ENCODE measurements at places on chromosomes 7 and 10.

- no peaks in the 10 kb centered on the region for H3K36me3 ChIP-seq
- no peak for DNase-seq
- no peak overlapping the region for H3K27ac ChIP-seq
- no peaks in the 10 kb centered on the region for H3K27me3 ChIP-seq
- H3K4me3 ChIP-seq: no peak overlapping the region
Observed at GRCh38 chr7:15600298-15600697, 38.5 kb upstream of the AGMO start.

DNA sequence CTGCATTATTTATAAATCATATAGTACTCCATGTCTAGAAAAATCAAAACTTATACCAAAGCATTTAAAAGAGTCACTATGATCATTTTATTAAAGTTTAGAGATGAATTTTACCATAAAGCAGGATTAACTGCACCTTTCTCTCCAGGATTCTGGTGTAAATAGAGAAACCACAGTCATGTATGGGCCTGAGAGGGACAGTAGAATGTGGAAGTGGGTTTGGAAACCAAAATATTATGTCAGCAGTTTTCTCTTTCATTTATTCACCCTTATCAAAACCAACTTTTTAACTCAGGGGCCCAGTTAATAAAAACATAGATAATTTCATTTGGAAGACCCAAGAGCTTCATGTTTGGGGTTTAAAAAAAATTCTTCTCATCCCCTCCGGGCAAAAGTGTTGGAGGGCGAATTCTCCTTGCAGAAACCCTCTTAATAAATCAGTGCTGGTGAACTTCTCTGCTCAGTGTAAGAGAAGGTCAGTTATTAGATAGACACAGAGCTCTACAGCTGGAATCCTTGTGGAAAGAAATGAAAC, 266.2 kb downstream of the CREB5 start:
- H3K4me3 ChIP-seq: no peak overlapping the region
- H3K4me1 ChIP-seq: no peaks in the 10 kb centered on the region
- no peaks in the 10 kb centered on the region for H3K36me3 ChIP-seq
- no peak overlapping the region for H3K27ac ChIP-seq
- DNase-seq: no peak
- no peaks in the 10 kb centered on the region for H3K27me3 ChIP-seq

DNA sequence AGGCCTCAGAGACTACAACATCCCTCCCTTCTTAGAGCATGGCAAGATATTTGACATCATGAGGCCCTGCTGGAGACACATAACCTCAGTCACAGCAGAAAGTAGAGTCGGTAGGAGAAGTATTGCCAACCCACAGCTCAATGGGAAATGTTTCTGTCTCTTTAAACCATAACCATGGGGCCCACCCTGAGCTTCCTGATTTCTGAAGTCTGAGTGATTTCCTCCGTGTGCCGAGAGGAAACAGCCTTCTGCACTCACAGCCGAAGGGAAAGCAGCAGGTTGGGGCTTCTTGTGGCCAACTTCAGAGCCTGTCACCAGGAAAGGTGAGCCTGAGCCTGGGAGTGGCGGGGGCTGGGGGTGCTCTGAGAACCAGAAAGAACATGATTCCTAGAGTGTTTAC, at the start of gene GIMAP1:
Gene GIMAP1, plus strand, starts transcription at position 246 of the 400 bp plus-strand sequence. CDS start 2,435 bp downstream, outside the sequence.
- H3K36me3 ChIP-seq: peaks cover 57% of the 10 kb centered on the region
- H3K27ac ChIP-seq: peak within 1 kb of the TSS; percentile 73
- peak; percentile 54 for DNase-seq
- H3K27me3 ChIP-seq: no peaks in the 10 kb centered on the region
- H3K4me3 ChIP-seq: peak within 1 kb of the TSS; percentile 97

DNA sequence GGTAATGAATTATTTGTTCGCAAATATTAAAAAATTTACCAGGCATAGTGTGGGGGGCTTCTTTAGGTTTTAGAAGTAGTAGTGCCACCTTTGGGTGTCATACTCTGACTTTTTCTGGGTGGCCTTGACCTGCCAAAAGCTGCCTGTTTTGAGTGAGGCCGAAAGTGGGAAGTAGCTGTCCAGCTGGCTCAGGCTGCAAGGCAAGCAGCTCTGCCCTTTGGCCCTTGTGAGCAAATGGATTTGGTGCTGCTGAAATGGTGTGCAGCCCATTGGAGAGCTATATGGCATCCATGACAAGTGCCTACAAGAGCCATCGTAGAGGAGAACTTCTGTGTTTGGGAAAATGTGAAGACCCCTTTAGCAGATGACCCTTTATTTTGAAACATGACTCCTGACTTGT, 20.2 kb upstream of the ICA1 start:
- peaks cover 4% of the 10 kb centered on the region for H3K27me3 ChIP-seq
- DNase-seq: no peak
- H3K36me3 ChIP-seq: no peaks in the 10 kb centered on the region
- no peak overlapping the region for H3K27ac ChIP-seq

DNA sequence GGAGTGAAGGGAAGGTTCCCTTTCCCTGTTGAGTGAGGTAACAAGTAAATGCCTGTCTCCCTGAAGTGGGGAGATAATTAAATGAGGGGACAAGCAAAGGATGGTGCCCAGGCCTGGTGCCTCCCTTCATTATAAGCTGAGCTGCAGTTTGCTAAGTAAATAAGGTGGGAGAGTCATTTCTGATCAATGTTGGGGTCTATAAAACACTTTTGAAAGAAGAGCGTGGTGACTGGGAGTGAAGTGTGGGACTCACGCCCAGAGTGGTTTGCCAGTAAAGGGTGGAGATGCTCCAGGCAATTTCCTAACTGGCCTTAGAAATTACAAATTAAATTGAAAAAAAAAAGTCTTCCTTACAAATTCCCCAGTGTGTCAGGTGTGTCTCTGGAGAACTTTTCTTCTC, 9.6 kb upstream of the GPR15LG start:
- H3K27me3 ChIP-seq: peaks cover 19% of the 10 kb centered on the region
- no peak overlapping the region for H3K4me3 ChIP-seq
- H3K4me1 ChIP-seq: peaks cover 3% of the 10 kb centered on the region
- H3K36me3 ChIP-seq: no peaks in the 10 kb centered on the region
- no peak overlapping the region for H3K27ac ChIP-seq
- DNase-seq: no peak

DNA sequence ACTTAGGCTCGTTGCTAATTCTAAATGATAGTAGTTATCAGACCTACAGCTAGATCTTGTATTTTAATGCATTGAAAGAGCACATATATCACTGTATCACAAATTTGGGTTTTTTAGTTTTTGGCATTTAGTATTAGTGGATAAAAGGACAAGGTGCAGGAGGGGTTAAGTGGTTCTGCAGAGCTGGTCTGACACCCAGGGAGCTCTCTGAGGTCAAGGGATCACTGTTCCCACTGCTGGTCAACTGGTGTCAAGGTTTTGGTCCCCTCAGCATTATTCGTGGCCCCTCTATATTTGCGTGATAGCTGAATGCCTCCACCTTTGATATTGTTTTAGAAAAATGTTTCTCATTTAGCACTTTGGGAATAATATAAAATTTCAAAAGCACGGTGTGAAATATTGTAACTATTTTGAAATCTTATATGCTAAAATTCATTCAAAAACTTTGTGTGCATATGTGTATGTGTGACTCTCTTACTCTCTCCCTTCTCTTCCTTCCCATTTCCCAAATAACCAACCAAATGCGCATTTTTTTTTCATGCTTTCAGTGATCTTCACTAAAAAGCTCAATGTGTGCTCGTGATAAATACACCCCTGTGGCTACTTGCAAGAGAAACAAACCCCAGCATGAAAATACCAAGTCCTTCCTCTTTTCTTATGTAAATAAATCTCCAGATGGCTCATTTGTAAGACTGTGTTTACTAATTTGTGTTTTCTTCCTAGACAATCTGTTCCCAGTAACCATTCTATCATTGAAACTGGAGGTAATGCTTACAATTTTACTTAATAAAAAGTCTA, 309.2 kb downstream of the FGFR2 start:
- no peak for DNase-seq
- H3K27me3 ChIP-seq: no peaks in the 10 kb centered on the region
- H3K27ac ChIP-seq: no peak overlapping the region
- H3K36me3 ChIP-seq: no peaks in the 10 kb centered on the region
- no peaks in the 10 kb centered on the region for H3K4me1 ChIP-seq
- no peak overlapping the region for H3K4me3 ChIP-seq

GRCh38 chr7:31720366-31720765, 33.4 kb downstream of the PPP1R17 start:
- H3K4me3 ChIP-seq: no peak overlapping the region
- no peaks in the 10 kb centered on the region for H3K36me3 ChIP-seq
- H3K27me3 ChIP-seq: no peaks in the 10 kb centered on the region
- H3K4me1 ChIP-seq: no peaks in the 10 kb centered on the region
- H3K27ac ChIP-seq: no peak overlapping the region

DNA sequence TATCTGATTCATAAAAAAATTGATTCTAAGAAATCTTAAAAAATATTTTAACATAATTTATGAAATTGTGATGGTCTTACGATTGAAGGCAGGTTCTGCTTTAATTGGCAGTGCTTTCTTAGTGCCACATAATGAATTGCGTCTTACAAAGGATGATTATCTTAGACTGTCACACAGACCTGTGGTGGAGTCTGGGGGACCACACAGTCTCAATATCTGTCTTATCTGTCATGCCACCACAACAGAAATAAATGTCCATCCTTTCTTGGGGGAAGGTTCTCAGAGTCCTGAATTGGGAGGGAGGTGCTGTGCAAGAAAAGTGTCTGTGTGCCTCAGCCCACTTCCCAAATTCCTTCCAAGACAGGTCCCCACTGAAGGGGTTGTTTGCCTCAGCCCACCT, 34.0 kb downstream of the ZDHHC6 start:
- H3K36me3 ChIP-seq: peaks cover 61% of the 10 kb centered on the region
- no peak overlapping the region for H3K27ac ChIP-seq
- no peaks in the 10 kb centered on the region for H3K27me3 ChIP-seq
- H3K4me3 ChIP-seq: no peak overlapping the region
- no peak for DNase-seq

DNA sequence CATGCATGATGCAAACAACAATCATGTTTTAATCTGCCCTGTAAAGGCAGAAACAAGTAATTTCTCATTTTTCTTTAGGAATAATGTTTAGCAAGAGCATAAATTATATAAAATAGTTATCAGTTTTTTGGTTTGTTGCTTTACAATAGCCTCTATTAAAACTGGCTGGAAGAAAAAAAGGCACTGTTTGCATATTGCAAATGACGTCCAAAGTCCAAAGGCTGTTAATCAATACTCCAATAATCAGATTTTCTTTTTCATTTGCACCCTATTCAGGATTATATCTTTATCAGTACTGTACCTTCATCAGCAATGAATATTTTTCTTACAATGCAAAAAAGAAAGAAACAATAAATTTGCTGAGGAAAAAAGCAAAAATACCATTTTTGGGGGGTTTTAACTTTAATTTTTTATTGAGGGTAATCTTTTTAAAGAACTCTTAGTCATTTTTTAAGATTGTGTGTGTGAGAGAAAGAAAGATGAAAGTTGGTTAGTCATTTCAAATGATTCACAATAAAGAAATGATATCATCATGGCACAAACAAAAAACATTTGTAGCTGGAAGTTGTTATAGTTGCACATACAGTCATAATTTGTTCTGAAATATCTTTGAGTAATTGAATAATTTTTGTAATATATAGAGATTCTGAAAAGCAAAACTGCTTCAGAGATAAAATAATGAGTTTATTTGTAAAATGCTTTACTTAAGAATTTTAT, 44.4 kb upstream of the AKR1C2 start:
- H3K4me3 ChIP-seq: no peak overlapping the region
- H3K27ac ChIP-seq: no peak overlapping the region

DNA sequence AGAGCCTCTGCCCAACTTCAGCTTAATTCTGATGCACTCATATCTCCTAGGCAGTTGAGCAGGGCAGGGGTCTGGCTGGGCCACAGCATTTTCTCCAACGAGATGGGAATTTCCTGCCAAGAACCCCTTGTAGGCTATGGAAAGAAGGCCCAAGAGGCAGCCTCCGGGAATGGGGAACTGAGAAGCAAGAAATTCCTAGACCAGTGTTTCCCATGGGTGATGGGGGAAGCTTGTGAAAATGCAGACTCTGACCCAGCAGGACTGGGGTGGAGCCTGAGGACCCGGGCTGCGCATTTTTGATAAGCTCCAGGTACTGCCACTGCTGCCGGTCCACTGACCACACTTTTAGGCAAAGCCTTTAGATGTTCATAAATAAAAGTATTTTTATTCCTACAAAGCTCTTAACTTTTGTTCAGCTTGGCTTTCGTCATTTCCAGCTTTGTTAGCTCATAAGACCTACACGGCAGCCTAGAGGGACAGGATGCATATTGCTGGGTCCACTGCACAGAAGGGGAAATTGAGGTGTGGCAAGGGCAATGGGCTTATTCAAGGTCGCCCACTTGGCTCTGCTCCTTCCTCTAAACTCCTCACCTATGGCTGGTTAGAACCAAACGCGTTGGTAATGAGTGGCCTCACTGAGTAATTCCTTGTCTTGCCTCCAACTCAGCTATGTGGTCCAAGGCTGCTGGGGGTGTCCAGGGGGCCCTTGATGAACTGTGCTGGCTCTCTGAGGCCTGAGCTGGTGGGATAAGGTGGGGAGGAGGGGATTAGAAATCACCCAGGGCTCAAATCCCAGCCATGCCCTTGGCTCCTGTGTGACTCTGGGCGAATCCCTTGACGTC, 29.5 kb downstream of the ZCCHC24 start:
- H3K27ac ChIP-seq: no peak overlapping the region
- H3K4me1 ChIP-seq: peaks cover 2% of the 10 kb centered on the region
- no peak overlapping the region for H3K4me3 ChIP-seq
- DNase-seq: no peak
- H3K27me3 ChIP-seq: no peaks in the 10 kb centered on the region
- H3K36me3 ChIP-seq: no peaks in the 10 kb centered on the region

DNA sequence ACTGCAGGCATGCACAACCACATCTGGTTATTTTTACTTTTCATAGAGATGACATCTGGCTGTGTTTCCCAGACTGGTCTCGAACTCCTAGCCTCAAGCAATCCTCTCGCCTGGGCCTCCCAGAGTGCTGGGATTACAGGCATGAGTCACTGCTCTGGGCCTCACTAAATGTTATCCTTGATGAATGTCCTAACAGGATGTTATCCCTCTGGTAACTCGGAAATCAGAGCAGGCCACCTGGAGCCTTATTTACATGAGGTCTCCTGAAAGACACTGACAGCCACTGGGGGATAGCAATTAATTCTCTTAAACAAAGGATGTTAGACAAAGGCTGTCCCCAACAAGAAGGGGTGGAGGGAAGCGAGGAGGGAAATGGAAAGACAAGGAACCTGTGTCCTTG, 4.5 kb upstream of the ZNF438 start:
- no peaks in the 10 kb centered on the region for H3K36me3 ChIP-seq
- peaks cover 15% of the 10 kb centered on the region for H3K4me1 ChIP-seq

- peaks cover 5% of the 10 kb centered on the region for H3K27me3 ChIP-seq
- DNase-seq: no peak
- H3K4me3 ChIP-seq: no peak overlapping the region
- H3K27ac ChIP-seq: no peak overlapping the region
- no peaks in the 10 kb centered on the region for H3K36me3 ChIP-seq
- no peaks in the 10 kb centered on the region for H3K4me1 ChIP-seq
Observed at GRCh38 chr7:149706398-149706797, 67.0 kb downstream of the ZNF467 start.

GRCh38 chr7:38398725-38399321, 125.4 kb upstream of the TARP start:
- no peak overlapping the region for H3K4me3 ChIP-seq
- no peak for DNase-seq
- H3K4me1 ChIP-seq: peaks cover 18% of the 10 kb centered on the region
- H3K27me3 ChIP-seq: peaks cover 8% of the 10 kb centered on the region
- H3K36me3 ChIP-seq: no peaks in the 10 kb centered on the region
- H3K27ac ChIP-seq: no peak overlapping the region

GRCh38 chr10:62185919-62186692, 82.5 kb downstream of the RTKN2 start:
- H3K36me3 ChIP-seq: peaks cover 26% of the 10 kb centered on the region
- H3K27me3 ChIP-seq: no peaks in the 10 kb centered on the region
- peaks cover 62% of the 10 kb centered on the region for H3K4me1 ChIP-seq
- DNase-seq: peak; percentile 49
- peak overlapping the region; percentile 91 for H3K27ac ChIP-seq
- H3K4me3 ChIP-seq: peak overlapping the region; percentile 62

All from T-helper 2 cell treated with Interferon-gamma antibody and Interleukin-4, amounts not matched to agents 5 μg/mL and 100 μg/mL, for 36 hours (primary cell).